ENCODE measurements at places on chromosomes 3 and 15.

DNA sequence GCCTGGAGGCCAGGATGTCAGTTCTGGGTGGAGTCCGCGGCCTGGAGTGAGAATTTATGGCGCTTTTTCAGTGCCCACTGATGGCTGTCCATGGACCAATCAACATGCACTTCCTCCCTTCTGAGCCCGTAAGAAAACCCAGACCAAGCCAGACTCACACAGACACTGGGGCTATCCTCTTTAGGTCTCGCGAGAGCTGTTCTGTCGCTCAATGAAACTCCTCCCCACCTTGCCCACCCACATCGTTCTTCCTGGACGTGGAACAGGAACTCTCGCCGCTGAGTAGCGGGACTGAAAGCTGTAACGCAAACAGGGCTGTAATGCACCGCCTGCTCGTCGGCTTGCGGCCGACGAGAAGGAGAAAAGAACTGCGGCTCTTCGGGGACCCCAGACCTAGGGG lies 833.0 kb upstream of the CADM2 start:
- H3K27me3 ChIP-seq, result no peaks in the 10 kb centered on the region
- no peaks in the 10 kb centered on the region for H3K4me1 ChIP-seq
- no peaks in the 10 kb centered on the region for H3K36me3 ChIP-seq

- DNase-seq, result peak; percentile 81
- no peaks in the 10 kb centered on the region for H3K27me3 ChIP-seq
- no peak overlapping the region for H3K4me3 ChIP-seq
- peaks cover 62% of the 10 kb centered on the region for H3K4me1 ChIP-seq
- no peaks in the 10 kb centered on the region for H3K36me3 ChIP-seq
Measured at GRCh38 chr3:46098319-46098761, 71.1 kb upstream of the XCR1 start.

GRCh38 chr15:77611767-77612166 lies 20.9 kb downstream of the LINGO1 start:
- H3K27me3 ChIP-seq, result no peaks in the 10 kb centered on the region
- peak; percentile 18 for DNase-seq
- no peaks in the 10 kb centered on the region for H3K36me3 ChIP-seq
- no peaks in the 10 kb centered on the region for H3K4me1 ChIP-seq

- DNase-seq, result no peak
- peaks cover 39% of the 10 kb centered on the region for H3K36me3 ChIP-seq
- H3K27ac ChIP-seq, result no peak overlapping the region
- peaks cover 3% of the 10 kb centered on the region for H3K4me1 ChIP-seq
- H3K27me3 ChIP-seq, result no peaks in the 10 kb centered on the region
Measured at GRCh38 chr3:122405015-122405414, 10.8 kb downstream of the WDR5B start.

- peaks cover 7% of the 10 kb centered on the region for H3K36me3 ChIP-seq
- peaks cover 3% of the 10 kb centered on the region for H3K4me1 ChIP-seq
- H3K4me3 ChIP-seq, result no peak overlapping the region
- no peaks in the 10 kb centered on the region for H3K27me3 ChIP-seq
Measured at GRCh38 chr3:25648107-25648535, 16.6 kb downstream of the TOP2B start.

DNA sequence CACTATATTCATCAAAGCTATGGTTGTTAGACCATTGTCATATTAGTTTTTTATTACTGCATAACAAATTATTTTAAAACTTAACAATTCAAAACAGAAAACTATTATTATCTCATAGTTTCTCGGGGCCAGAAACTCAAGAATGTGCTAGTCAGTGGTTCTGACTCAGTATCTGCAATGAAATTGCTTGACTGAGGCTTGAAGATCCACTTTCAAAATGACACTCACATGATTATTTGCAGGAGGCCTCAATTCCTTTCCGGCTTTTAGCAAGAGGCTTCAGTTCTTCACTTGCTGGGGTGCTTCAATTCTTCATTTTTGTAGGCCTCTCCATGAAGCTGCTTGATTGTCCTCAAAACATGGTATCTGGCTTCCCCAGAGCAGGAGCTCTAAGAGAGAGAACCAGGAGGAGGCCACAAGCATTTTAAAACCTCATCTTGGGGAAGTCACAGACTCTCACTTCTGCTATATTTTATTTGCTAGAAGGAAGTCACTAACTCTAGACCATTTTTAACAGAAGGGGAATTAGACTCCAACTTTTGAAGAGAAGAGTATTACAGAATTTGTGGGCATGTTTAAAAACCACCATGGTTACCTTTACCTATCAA lies 383.7 kb downstream of the MFSD1 start:
- no peak for DNase-seq
- H3K36me3 ChIP-seq, result no peaks in the 10 kb centered on the region
- no peak overlapping the region for H3K27ac ChIP-seq
- no peak overlapping the region for H3K4me3 ChIP-seq
- H3K27me3 ChIP-seq, result peaks cover 2% of the 10 kb centered on the region
- no peaks in the 10 kb centered on the region for H3K4me1 ChIP-seq

DNA sequence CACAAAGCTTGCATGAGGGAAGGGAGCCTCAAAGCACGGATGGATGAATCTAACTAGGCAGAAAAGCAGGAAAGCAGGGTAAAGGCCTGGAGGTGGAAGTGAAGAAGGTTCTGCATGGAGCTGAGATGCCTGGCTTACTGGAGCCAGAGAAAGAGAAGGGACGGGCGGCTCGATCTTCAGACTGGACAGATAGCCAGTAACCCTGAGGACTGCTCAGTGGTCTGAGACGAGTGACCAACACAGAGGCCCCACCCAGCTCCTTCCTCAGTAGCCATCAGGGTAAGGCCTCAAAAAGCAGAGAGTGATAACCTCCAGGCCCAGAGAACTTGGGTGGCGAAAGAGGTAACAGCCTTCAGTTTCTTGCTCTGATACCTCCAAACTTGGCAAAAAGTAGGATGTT lies 6.4 kb downstream of the CLN6 start:
- H3K27ac ChIP-seq, result no peak overlapping the region
- DNase-seq, result no peak
- no peaks in the 10 kb centered on the region for H3K27me3 ChIP-seq
- no peak overlapping the region for H3K4me3 ChIP-seq

DNA sequence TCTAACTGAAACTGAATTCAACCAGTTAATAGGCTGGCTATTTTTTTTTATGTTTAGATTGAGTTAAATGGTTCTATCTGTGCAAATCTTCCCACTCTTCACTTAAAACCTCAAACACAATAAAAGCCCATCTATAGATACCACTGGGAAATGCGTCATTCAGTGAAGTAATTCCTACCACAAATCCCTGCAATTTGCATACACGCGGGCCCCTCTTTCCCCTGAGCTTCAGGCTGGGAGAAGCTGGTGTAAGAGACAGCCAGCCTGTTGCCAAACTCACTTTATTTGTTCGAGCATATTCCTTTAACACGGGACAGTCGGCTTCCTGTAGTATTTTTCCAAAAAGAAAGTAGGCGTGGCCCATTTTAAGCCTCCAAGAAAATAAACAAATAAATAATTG lies 26.0 kb upstream of the MCTP2 start:
- no peak overlapping the region for H3K4me3 ChIP-seq
- H3K4me1 ChIP-seq, result peaks cover 21% of the 10 kb centered on the region
- H3K27me3 ChIP-seq, result no peaks in the 10 kb centered on the region
- peak overlapping the region; percentile 74 for H3K27ac ChIP-seq

DNA sequence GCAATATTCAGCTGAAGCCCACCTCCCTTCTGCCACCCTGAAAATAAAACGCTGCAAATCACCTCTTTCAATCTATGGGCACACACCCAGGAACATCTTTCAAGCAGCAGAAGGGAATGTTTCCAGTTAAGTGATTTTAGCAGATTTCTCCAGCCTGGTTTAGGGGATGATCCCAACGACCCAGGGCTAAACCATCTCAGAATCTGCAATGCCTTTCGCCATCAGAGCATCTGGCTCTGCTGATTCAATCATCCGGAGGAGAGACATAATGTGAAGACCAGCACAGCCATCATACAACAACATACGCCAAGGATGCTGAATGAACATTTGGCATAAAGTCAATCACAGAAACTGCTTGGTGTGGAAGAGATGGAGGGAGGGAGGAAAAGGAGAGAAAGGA lies 15.5 kb upstream of the LRRN1 start:
- DNase-seq, result no peak
- H3K4me1 ChIP-seq, result no peaks in the 10 kb centered on the region
- H3K27ac ChIP-seq, result no peak overlapping the region
- H3K4me3 ChIP-seq, result no peak overlapping the region
- no peaks in the 10 kb centered on the region for H3K36me3 ChIP-seq

DNA sequence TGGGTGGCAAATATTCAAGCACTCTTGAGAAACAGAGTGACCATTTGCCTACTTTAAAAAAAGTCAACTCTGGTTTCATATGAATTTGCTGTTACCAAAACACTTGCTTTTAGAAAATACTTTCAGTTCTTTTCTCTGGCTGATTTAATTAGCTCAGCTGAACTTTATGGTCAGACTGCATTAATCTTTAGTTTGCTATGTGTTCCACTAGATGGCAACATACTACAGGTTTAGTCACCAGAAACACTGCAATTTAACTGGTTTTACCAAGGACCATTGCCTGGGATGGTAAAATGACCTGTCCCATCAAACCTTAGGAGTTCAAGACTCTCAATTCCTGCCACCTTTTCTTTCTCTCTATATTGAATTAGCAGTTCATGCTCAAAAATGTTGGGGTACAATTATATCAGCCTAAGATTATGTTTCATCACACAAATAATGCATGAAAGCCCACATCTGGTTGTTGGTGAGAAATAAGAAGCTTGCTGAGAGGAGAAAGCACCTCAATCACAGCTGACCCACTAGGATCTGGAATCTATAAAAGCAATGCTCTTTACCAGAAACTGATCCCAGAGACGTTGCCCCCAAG lies 14.2 kb downstream of the EIF4E3 start:
- H3K4me3 ChIP-seq, result no peak overlapping the region
- H3K27ac ChIP-seq, result no peak overlapping the region
- no peaks in the 10 kb centered on the region for H3K27me3 ChIP-seq

DNA sequence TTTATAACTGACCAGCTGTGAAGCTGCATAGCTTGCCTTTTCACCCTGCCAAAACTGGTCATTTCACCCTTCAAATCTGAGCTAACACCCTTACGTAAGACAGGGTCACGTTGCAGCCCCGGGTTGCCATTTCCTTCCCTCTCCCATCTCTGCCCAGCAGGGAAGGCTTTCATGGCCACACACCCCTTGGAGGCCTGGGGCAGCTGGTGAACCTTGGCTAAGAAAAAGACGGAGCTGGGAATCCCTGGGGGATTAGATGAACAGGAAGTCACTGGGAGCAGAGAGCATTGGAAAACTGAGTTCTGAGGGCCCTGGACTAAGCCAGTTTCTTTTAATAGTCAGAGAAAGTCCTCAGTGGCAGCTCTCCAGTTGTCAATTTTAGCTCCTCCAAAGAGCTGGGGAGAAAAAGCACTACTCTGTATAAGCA lies 67.8 kb downstream of the TTC23 start:
- no peaks in the 10 kb centered on the region for H3K27me3 ChIP-seq
- no peak for DNase-seq
- no peak overlapping the region for H3K4me3 ChIP-seq
- no peaks in the 10 kb centered on the region for H3K4me1 ChIP-seq
- no peak overlapping the region for H3K27ac ChIP-seq

DNA sequence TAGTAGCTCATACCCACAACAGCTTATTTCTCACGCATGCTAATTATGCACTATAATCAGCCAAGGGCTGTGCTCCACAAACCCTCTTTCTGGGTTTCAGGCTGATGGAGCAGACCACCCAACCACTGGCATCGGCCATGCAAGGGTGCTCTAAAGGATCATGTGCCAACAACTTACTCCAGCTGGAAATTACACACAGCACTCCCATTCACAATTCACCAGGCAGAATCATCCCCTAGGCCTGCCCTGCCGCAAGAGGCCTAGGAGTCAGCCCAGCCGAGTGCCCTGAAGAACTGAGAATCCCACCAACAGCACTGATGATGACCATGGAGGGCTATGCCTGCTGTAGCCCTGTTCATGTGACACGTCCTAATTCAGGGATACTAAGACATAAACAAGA lies 216.2 kb upstream of the CHRNA7 start:
- H3K27me3 ChIP-seq, result peaks cover 1% of the 10 kb centered on the region
- H3K4me1 ChIP-seq, result no peaks in the 10 kb centered on the region
- no peaks in the 10 kb centered on the region for H3K36me3 ChIP-seq
- DNase-seq, result no peak

- no peak overlapping the region for H3K4me3 ChIP-seq
- no peaks in the 10 kb centered on the region for H3K36me3 ChIP-seq
Measured at GRCh38 chr3:149368674-149369497, 8.6 kb downstream of the TM4SF1 start.

DNA sequence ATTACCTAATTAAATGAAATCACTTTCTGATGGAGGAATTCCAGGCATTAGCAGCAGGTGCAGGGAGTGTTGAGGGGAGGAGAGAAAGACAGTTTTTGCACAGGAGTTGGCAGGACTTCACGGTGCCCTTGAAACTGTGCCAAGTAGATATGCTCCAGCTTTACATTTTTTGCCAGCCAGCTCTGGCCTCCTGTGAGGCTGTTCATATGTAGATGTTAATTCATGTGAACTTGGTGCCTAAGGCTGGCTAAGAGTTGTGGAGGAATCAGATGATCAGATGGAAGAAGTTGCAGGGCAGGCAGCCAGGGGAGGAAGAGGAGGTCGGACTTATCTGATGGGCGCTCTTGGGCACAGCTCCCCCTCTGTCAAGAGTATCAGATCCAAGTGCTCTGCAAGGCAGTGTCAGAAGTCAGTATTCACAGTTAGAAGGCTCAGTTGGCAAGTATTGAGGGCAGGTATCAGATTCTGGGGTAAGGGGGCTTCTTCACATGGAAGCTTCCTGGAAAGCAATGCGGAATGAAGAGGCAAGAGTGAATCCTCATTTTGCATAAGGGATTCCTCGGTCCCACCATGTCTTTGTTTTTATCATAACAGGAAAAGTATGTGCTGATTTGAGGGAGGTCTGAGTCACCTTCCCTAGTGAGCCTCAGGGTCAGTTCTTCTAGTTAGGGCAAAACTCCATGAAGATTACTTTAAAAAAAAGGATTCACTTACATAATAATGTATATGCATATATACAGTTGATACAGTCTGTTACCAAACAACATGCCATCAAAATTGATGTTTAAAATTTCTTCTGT lies 172.6 kb upstream of the UMPS start:
- no peaks in the 10 kb centered on the region for H3K4me1 ChIP-seq
- no peaks in the 10 kb centered on the region for H3K36me3 ChIP-seq
- peak; percentile 12 for DNase-seq
- no peak overlapping the region for H3K27ac ChIP-seq
- peaks cover 4% of the 10 kb centered on the region for H3K27me3 ChIP-seq

- no peaks in the 10 kb centered on the region for H3K27me3 ChIP-seq
- no peak overlapping the region for H3K27ac ChIP-seq
- no peak for DNase-seq
Measured at GRCh38 chr3:114445233-114445632, 151.4 kb downstream of the TIGIT start.

All from common myeloid progenitor, CD34-positive (primary cell).